ENCODE measurements at places on chromosomes 1 and 21.

- DNase-seq, result no peak
- H3K27me3 ChIP-seq, result 0 out of 2 replicates have a peak, but pooled peaks cover 3% of the 10 kb centered on the region
- H3K36me3 ChIP-seq, result no peaks in the 10 kb centered on the region
- peaks cover 7% of the 10 kb centered on the region for H3K4me1 ChIP-seq
- no peak overlapping the region for H3K4me3 ChIP-seq
Observed at GRCh38 chr1:33468967-33469366, 3.5 kb upstream of the ZSCAN20 start.

DNA sequence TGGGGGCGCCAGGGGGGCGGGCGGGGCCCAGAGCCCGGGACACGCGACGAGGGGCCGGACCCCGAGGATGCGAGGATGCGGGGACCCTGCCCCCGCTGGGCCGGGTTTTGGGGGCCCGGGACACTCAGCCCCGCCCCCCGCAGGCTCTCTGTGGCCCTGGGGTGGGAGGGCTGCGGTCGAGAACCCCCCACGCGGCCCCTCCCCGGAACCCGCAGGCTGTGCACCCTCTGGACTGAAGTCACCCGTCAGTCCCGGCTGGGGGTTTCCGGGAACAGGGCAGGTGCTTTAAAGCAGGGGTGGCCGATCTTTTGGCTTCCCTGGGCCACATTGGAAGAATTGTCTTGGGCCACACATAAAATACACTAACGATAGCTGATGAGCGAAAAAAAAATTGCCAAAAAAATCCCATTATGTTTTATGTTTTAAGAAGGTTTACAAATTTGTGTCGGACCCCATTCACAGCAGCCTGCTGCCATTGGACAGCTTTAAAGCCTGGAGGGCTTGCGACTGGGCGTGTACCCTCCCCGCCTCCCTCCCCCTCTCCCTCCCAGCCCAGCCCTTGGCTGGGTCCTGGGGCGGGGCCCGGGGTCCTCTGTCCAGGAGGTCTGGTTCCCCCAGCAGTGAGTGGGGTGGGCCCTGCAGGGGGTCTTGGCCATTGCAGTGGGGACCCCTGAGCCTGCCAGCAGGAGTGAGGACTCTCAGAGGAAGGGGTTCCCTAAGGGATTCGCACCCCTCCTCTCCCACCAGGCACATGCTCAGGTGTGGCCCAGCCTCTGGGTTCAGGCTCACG, 21.6 kb upstream of the C1orf159 start:
- peaks cover 10% of the 10 kb centered on the region for H3K4me1 ChIP-seq
- H3K36me3 ChIP-seq, result no peaks in the 10 kb centered on the region
- DNase-seq, result no peak
- H3K27ac ChIP-seq, result no peak overlapping the region
- peak overlapping the region; percentile 56 for H3K4me3 ChIP-seq

GRCh38 chr1:25468033-25468432, 37.3 kb downstream of the MACO1 start:
- no peak overlapping the region for H3K4me3 ChIP-seq
- H3K36me3 ChIP-seq, result no peaks in the 10 kb centered on the region
- no peaks in the 10 kb centered on the region for H3K27me3 ChIP-seq
- no peak overlapping the region for H3K27ac ChIP-seq
- DNase-seq, result no peak
- H3K4me1 ChIP-seq, result no peaks in the 10 kb centered on the region

DNA sequence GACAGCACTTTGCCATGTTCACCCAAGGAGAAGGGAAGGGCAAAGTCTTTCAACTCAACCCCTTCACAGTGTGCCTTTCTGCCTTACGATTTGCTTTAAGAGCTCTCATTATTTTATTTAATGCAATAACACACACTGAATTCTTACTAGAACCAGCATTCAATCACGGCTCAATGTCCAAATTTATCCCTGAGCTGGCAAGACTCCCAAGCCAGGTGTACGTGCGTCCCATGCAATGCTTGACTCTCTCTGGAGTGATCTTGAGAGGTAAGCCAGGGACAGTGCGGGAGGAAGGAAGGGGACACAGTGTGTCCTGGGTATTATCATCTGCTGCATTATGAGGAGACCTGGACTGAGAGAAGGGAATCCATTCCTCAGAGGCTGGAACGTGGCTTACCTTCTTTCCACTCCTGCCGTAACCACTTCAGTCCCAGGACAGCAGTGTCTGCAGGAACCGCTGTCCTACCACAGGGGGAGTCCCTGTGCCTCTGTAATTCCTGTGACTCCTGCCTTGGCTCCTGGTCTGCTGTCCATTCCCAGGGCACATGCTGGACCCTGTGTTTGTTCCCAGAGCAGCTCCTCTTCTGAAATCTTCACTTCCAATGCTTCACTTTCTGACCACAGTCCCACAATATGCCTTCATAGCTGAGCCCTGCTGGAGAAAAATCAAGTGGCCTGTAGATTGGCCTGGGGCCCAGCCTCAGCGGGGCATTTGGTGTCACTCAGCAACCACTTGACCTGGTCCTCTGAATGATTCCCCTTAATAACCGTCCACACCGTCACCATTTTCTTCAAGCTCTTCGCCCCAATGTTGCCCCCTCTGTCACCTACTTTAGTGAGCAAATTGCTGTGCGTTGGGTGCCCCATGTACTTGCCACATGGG, 28.6 kb upstream of the STUM start:
- H3K4me3 ChIP-seq, result no peak overlapping the region
- H3K36me3 ChIP-seq, result no peaks in the 10 kb centered on the region
- H3K27ac ChIP-seq, result no peak overlapping the region
- peaks cover 17% of the 10 kb centered on the region for H3K4me1 ChIP-seq

- H3K27me3 ChIP-seq, result no peaks in the 10 kb centered on the region
- H3K4me3 ChIP-seq, result no peak overlapping the region
- H3K4me1 ChIP-seq, result peaks cover 6% of the 10 kb centered on the region
- H3K36me3 ChIP-seq, result no peaks in the 10 kb centered on the region
- DNase-seq, result no peak
Observed at GRCh38 chr1:62744611-62745577, 39.0 kb upstream of the ATG4C start.

DNA sequence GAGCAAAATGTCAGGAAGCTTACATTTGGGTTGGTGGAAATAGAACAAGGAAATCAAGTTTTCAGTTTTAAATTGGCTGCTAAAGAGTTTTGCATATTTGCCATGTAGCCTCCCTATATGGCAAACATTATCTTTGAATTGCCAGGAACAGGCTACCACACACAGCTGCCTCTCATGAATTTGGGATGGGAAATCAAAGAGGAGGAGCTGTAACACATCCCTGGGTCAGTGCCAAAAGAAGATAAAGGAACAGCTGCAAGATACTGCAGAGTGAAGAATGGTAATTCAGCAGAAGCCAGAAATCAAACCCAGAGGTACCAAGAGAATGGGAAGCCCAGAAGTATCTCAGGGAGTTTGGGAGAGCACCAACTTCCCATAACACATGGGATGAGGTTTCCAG, 18.6 kb upstream of the RASAL2 start:
- H3K4me1 ChIP-seq, result peaks cover 7% of the 10 kb centered on the region
- no peaks in the 10 kb centered on the region for H3K36me3 ChIP-seq
- no peak overlapping the region for H3K27ac ChIP-seq
- H3K4me3 ChIP-seq, result no peak overlapping the region

GRCh38 chr21:16473988-16474387, 744.2 kb downstream of the USP25 start:
- no peaks in the 10 kb centered on the region for H3K4me1 ChIP-seq
- no peaks in the 10 kb centered on the region for H3K27me3 ChIP-seq
- no peak overlapping the region for H3K27ac ChIP-seq
- H3K36me3 ChIP-seq, result no peaks in the 10 kb centered on the region
- H3K4me3 ChIP-seq, result no peak overlapping the region

- H3K4me1 ChIP-seq, result no peaks in the 10 kb centered on the region
- H3K27me3 ChIP-seq, result no peaks in the 10 kb centered on the region
- H3K36me3 ChIP-seq, result no peaks in the 10 kb centered on the region
Observed at GRCh38 chr21:25456672-25457071, 150.6 kb downstream of the MRPL39 start.

- no peak for DNase-seq
- no peaks in the 10 kb centered on the region for H3K4me1 ChIP-seq
- H3K27ac ChIP-seq, result no peak overlapping the region
- H3K4me3 ChIP-seq, result no peak overlapping the region
- no peaks in the 10 kb centered on the region for H3K27me3 ChIP-seq
Observed at GRCh38 chr1:190175320-190175719, 302.3 kb downstream of the BRINP3 start.

DNA sequence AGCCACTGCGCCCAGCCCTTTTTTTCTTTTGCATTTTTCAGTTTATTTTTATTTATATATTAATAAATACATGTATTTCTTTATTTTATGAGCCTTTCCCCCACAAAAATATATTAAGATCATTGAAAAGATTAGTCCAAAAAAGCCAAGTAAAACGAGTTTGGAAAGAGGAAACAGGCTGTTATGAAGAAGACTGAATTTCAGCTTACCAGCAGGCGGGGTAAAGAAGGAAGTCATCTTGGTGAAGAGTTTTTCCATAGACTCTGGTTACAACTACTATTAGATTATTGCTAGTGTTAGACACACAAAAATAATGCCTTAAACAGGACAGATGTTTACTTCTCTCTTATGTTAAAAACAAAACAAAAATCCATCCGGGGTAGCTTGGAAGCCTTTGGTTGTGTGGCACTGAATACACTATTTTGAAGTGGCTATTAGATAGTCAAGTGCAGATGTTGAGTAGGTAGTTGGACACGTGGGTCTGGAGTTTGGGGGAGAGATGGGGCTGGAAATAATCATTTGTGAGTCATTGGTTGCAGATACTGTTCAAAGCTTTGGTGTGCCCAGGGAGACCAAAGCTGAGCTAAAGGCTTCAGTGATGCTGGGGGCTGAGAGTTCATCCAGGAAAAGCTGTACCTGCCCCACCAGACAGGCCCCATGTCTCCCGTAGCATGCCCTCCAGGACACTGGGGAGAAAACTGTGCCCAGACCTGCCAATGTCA, 8.7 kb upstream of the LRRC71 start:
- H3K4me3 ChIP-seq, result no peak overlapping the region
- H3K27me3 ChIP-seq, result peaks cover 34% of the 10 kb centered on the region
- peaks cover 11% of the 10 kb centered on the region for H3K4me1 ChIP-seq
- no peaks in the 10 kb centered on the region for H3K36me3 ChIP-seq

GRCh38 chr1:5978452-5978851, 13.8 kb downstream of the NPHP4 start:
- H3K4me1 ChIP-seq, result peaks cover 8% of the 10 kb centered on the region
- no peak overlapping the region for H3K4me3 ChIP-seq
- H3K36me3 ChIP-seq, result no peaks in the 10 kb centered on the region

DNA sequence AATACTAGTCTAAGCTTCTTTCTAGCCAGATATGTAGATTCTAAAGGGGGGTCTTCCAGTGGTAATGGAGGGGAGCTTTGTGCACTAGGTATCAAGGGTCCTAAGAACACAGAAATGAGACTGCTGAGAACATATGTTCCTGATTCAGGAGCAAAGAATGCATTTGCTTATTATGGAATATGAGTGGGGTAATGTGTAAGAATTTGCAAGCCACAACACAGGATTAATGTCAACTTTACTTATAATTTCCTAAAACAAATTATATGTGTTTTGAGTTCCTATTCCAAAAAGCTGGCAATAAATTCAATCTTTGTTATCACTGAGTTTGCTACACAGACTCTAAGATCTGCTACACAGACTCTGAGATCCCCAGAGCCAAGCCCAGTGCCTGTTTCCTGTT, 357.0 kb upstream of the PTBP2 start:
- no peaks in the 10 kb centered on the region for H3K36me3 ChIP-seq
- H3K27me3 ChIP-seq, result no peaks in the 10 kb centered on the region
- no peaks in the 10 kb centered on the region for H3K4me1 ChIP-seq

DNA sequence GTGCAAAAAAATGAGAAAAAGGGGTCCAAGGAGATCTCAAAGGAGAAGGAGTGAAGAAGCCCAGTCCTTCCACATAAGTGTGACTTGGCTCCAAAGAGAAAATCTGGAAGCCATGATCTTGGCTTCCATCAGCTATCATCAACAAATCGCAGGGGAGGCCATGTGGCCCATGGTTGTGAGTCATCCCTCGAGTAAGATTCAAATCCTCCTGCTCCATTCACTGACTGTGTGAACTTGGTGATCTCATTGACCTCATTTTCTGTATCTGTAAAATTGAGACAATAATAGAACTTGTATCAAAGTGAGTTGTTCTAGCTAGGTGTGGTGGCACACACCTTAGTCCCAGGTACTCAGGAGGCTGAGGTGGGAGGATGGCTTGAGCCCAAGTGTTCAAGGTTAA, 79.1 kb upstream of the OLIG2 start:
- H3K27me3 ChIP-seq, result no peaks in the 10 kb centered on the region
- H3K4me1 ChIP-seq, result peaks cover 11% of the 10 kb centered on the region
- H3K4me3 ChIP-seq, result no peak overlapping the region
- DNase-seq, result no peak
- no peak overlapping the region for H3K27ac ChIP-seq

- H3K36me3 ChIP-seq, result peaks cover 68% of the 10 kb centered on the region
- H3K27me3 ChIP-seq, result no peaks in the 10 kb centered on the region
- DNase-seq, result no peak
- H3K4me1 ChIP-seq, result no peaks in the 10 kb centered on the region
- H3K4me3 ChIP-seq, result no peak overlapping the region
Observed at GRCh38 chr1:236575523-236575922, 28.8 kb downstream of the HEATR1 start.

DNA sequence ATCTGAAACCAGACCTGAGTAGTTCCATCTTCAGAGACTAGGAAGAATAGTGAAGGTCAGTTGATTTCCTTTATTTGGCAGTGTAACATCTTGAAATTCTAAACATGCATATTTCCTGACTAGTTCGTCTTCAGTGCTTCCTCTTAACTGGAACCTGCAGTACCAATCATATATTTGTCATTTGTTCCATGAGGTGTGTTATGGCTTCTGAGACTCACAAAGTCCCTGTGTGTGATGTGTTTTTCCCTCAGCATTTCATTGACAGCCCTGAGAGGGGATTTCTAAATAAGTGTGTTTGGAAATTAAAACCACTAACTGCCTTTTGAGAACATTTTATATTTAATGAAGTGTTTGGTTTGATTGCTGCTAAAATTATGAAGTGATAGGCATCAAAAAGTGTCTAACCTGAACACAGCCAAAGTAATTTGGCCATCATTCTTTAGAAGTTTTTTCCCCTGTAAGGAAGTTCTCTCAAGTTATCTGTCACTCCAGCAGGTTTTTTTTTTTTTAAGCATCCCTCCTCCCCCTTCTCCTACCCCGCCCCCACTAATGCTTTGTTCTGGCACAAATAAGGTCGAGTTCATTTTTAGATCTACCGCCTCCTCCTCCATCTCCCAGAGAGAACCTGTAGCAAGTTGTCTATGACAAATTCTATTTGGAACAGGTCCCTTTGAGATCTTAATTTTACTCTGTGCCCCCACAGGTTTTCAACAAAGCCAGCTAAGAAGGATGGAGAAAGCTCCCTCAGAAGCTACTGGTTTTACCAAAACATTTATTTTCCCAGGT, 61.4 kb downstream of the TMEM200B start:
- no peaks in the 10 kb centered on the region for H3K36me3 ChIP-seq
- H3K27me3 ChIP-seq, result no peaks in the 10 kb centered on the region
- no peak overlapping the region for H3K4me3 ChIP-seq
- no peak for DNase-seq
- no peak overlapping the region for H3K27ac ChIP-seq

GRCh38 chr1:19193004-19193403, 17.1 kb downstream of the UBR4 start:
- H3K27me3 ChIP-seq, result no peaks in the 10 kb centered on the region
- H3K4me1 ChIP-seq, result no peaks in the 10 kb centered on the region
- no peak for DNase-seq

GRCh38 chr1:206586501-206587445, 25.5 kb downstream of the EIF2D start:
- no peaks in the 10 kb centered on the region for H3K27me3 ChIP-seq
- no peak for DNase-seq
- no peaks in the 10 kb centered on the region for H3K36me3 ChIP-seq
- H3K27ac ChIP-seq, result 0 out of 2 replicates have a peak overlapping the region, but pooled peaks have one; percentile 6

Data from GM23338 (cell line).